ENCODE measurements at places on chromosomes 5 and 9.

DNA sequence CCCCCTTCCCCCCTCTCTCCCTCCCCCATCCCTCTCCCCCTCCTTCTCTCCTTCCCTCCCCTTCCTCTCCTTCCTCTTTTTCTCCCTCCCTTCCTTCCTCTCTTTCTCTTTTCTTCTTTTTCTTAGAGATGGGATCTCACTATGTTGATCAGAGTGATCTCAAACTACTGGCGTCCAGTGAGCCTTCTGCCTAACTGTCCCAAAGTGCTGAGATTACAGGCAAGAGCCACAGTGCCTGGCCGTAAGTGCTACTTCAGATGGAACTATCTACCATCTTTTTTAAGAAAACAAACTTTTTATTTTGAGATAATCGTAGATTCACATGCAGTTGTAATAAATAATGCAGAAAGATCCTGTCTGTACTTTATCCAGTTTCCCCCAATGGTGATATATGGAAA is 6.3 kb downstream of the RCL1 start:
- DNase-seq: no peak

GRCh38 chr5:76204713-76205112 is 121.5 kb downstream of the SV2C start:
- DNase-seq: peak; percentile 28

DNA sequence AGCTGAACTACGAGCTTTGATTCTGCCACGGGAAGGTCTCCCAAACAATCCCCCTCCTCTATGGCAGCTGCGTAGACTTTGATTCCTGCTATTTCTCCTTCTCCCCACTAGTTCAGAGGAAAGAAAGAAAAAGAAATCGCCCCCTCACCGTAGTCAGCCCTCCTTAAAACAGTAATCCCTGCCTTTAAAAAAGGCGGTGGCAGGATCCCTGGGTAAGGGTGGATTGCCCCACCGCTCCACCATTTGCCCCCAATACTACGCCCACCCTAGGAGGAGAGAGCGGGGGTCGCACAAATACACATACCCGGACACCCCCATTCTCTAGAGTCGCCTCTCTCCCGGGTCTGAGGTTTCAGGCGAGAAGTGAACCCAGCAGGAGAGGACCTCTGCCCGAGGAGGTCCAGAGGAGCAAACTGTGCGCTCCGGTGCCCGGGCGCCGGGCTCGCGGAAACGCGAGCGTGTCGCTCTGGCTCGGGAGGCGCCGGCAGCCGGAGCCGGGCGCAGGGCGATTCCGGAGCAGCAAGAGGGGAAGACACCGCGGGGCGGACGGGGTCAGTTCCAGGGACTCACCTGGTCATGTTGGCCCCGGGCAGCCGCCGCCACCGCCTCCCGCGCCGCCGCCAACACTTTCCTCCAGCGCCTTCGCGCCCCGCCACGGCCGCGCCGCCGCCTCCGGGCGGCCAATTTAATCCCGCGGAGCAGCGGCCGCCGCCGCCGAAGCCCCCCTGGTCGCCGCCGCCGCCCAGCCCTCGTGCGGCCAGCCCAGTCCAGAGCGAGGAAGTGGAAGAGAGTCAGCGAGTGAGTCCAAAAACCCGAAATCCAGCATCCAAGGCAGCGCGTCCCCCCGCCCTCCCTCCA is 1057.7 kb upstream of the DMAC1 start:
- peak; percentile 68 for DNase-seq

- DNase-seq: no peak
Measured at GRCh38 chr5:61410811-61411210, 78.8 kb downstream of the ZSWIM6 start.

- no peak for DNase-seq
Measured at GRCh38 chr9:26789959-26790358, 102.6 kb downstream of the CAAP1 start.

DNA sequence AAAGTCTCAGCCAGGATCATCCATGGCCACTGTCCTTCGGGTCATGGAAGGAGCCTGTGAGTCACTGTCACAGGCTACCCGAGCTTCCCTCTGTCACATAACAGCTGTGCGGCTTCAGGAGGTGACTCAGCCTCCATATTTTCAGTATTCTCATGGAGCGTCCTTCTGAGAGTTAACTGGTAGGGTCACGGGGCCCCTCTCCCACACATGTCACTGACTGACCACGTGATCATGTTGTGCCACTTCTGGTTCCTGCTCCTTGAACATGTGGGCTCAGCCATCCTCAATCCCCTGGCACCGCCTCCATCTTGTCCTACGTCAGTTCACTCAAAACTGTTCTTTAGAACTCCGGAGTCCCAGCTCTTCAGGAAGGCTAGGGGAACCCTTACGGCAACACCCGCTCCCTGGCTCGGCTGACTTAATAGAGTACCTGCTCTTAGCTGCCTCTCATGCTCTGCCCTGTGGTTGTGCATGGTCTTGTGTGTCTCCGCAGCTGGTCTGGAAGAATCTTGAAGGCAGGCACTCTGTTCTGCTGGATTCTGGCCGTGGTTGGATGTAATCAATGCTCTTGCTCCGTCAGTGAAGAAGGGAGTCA is 182.8 kb downstream of the ICE1 start:
- DNase-seq: no peak

- no peak for DNase-seq
Measured at GRCh38 chr5:79736528-79737514, 47.2 kb downstream of the CMYA5 start.

- DNase-seq: no peak
Measured at GRCh38 chr9:68979538-68980314, 34.2 kb downstream of the PRKACG start.

GRCh38 chr5:5798041-5798440 is 375.6 kb downstream of the ICE1 start:
- no peak for DNase-seq

DNA sequence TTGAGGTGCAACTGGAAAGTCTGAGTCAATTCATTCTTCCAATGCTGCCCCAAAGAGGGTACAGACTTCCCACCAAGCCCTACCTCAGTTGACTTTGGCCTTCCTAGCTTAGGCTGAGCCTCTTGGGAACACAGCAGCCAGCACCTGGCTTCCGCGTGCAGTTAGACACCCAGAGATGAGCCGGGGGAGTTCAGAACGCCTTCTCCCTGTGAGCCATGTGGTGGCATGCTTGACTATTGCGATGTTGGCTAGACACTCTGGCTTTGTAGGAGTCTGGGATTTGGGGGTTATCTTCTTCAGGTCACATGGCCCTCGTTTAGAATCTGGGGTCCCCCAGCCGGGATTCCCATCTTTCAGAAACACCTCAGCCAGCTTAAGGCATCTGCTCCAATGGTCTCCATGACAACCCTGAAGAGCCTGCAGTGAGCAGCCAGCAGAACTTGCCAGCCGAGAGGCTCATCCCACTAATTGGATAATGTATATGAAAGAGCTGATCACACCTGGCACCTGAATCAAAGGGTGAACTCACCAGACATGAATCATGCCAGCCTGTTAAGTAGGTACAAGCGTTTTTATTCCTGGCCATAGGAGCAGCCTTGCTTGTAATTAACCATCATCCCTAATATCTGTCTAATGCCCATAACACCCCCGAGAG is 167.5 kb downstream of the SYK start:
- DNase-seq: no peak

- no peak for DNase-seq
Measured at GRCh38 chr5:15929611-15930263, 249.9 kb downstream of the MARCHF11 start.

- DNase-seq: no peak
Measured at GRCh38 chr5:75584641-75585040, 26.6 kb upstream of the ANKDD1B start.

DNA sequence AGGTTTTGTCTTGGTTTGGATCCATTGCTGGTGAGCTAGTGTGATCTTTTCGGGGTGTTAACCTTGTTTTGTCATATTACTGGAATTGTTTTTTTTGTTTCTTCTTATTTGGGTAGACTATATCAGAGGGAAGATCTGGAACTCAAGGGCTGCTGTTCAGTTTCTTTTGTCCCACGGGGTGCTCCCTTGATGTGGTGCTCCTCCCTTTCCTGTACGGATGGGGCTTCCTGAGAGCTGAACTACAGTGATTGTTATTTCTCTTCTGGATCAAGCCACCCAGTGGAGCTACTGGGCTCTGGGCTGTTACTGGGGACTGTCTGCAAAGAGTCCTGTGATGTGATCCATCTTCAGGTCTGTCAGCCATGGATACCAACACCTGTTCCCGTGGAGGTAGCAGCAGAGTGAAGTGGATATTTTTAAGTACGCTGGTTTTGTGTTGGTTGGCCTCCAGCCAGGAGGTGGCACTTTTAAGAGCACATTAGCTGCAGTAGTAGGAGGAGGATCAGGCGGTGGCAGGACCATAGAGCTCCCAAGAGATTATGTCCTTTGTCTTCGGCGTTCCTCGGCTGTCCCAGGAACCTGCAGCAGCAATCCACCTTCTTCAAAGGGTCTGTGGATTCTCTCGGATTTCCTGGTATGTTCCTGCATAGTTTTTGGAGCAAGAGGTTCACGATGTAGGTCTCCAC is 27.2 kb downstream of the SCAMP1 start:
- DNase-seq: no peak

GRCh38 chr5:102622262-102622661 is 123.5 kb upstream of the SLCO6A1 start:
- DNase-seq: no peak

- no peak for DNase-seq
Measured at GRCh38 chr5:143031781-143032580, 261.8 kb downstream of the ARHGAP26 start.

DNA sequence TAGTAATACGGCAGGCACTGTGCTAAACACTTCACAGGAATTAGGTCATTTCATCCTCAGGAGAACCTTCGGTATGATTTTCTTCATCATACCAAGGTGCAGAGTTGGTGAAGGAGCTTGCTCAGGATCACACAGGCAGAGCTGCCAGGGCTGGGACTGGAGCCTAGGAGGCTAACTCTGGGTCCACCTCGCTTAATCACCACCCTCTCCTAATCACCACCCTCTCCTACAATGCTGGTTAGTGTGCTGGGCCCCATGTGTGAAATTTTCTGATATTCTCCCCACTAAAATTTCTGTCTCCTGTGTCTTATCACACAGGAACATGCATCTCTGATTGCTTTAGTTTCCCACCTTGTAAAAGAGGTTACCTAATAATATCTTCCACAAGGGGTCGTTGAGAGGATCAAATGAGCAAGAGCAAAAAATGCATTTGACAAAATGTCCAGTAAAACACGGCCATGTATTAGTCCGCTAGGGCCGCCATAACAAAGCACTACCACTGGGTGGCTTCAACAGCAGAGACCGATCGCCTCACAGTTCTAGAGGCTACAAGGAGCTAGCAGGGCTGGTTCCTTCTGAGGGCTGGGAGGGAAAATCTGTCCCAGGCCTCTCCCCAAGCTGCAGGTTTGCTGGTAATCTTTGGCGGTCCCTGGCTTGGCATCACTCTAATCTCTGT is 128.2 kb upstream of the NFIB start:
- peak; percentile 87 for DNase-seq

DNA sequence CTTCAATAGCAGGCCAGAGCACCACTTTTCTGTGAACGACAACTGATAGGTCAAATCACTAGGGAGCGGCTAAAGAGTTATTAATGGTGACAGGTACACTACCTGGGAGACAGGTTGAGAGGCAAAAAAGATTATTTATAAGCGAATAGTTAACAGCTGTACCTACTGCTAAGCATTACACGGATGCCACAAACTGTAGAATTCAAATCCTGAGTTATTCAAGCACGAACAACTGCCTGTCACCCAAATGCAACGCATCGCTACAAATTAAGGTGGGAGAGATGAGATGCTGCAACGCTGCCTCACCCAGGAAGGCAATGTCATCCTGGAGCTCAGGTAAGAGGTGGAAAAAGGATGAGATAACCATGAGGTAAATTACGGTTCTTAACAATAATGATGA is 342.9 kb downstream of the BNC2 start:
- no peak for DNase-seq

- no peak for DNase-seq
Measured at GRCh38 chr5:33816791-33817190, 75.0 kb downstream of the ADAMTS12 start.

DNA sequence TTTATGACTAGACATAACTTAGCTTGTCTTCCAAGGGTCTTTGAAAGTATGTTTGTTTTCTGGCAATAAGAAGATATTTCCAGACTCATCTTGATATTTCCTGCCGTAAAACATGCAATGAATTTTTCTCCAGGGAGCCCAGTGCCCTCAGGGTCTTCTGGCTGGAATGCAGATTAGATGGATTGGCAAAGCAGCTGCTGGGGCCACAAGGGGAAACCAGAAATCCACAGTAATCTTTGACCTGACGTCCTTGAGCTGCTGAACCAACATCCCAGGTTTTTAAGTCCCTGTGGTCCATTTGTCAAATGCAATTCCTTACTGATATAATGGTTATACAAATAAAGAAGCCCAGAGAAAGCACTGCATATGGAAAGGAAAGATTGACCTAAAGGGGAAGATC is 93.0 kb downstream of the THBS4 start:
- peak; percentile 53 for DNase-seq
